Mesothelial cell of epicardium (in vitro differentiated cells): ENCODE measurements at places on chromosomes 2 and 18. TPM values are rescaled to one million over a fixed set of nuclear protein-coding genes. Genes with fewer than 3 reads are reported as not detected.

Gene ACADL
- 13.0 to 13.2 TPM (median 13.0 TPM) in 3 replicates for total RNA-seq

Gene BUB1
- total RNA-seq = 20.2 to 21.2 TPM (median 21.2 TPM) in 3 replicates

Gene SERPINB4
- total RNA-seq = not detected in 3 replicates

Gene MTCL1
- total RNA-seq = 24.0 to 26.2 TPM (median 24.7 TPM) in 3 replicates

Gene PAPOLG
- 22.0 to 24.7 TPM (median 23.5 TPM) in 3 replicates for total RNA-seq

Gene MAL
- total RNA-seq = not detected in 3 replicates

Gene IFIH1
- total RNA-seq = 8.4 to 10.7 TPM (median 9.3 TPM) in 3 replicates

Gene NCKAP5
- 2.1 to 3.4 TPM (median 2.2 TPM) in 3 replicates for total RNA-seq

Gene RAB31
- total RNA-seq = 20.0 to 21.8 TPM (median 21.8 TPM) in 3 replicates

Gene FHOD3
- total RNA-seq = 14.0 to 16.3 TPM (median 14.6 TPM) in 3 replicates

Gene DNAH7
- total RNA-seq = 0.63 to 0.86 TPM (median 0.71 TPM) in 3 replicates

Gene CFAP65
- total RNA-seq = not detected in 3 replicates

Gene SLC23A3
- total RNA-seq = 1.6 to 2.6 TPM (median 1.7 TPM) in 3 replicates

Gene HOXD10
- 3.2 to 4.1 TPM (median 3.9 TPM) in 3 replicates for total RNA-seq

Gene VWC2L
- total RNA-seq = not detected in 3 replicates

Gene SCYGR4
- total RNA-seq = not detected in 3 replicates

Gene SERPINB7
- 0.40 to 0.68 TPM (median 0.51 TPM) in 3 replicates for total RNA-seq

Gene FIGN
- 11.5 to 12.6 TPM (median 11.9 TPM) in 3 replicates for total RNA-seq

Gene RBMS1
- 124 to 128 TPM (median 125 TPM) in 3 replicates for total RNA-seq

Gene AQP4
- total RNA-seq = 0.34 to 0.51 TPM (median 0.51 TPM) in 3 replicates

Gene SRD5A2
- total RNA-seq = not detected in 3 replicates

Gene ELMOD3
- 23.2 to 25.2 TPM (median 24.5 TPM) in 3 replicates for total RNA-seq

Gene DNER
- total RNA-seq = not detected in 3 replicates

Gene CCDC148
- total RNA-seq = 2.8 to 3.2 TPM (median 3.1 TPM) in 3 replicates

Gene SERPINB3
- not detected in 3 replicates for total RNA-seq

Gene NEURL3
- total RNA-seq = 0.13 TPM in 1 of 3 replicates, not detected in the others

Gene BOLL
- not detected in 3 replicates for total RNA-seq

Gene SLC9A4
- total RNA-seq = 0.07 to 0.11 TPM (median 0.11 TPM) in 3 replicates

Gene RNF125
- 0.63 to 0.82 TPM (median 0.74 TPM) in 3 replicates for total RNA-seq

Gene CFAP221
- total RNA-seq = 3.5 to 4.6 TPM (median 4.5 TPM) in 3 replicates

Gene UGT1A4
- not detected in 3 replicates for total RNA-seq

Gene ECEL1
- total RNA-seq = 8.8 to 9.7 TPM (median 9.5 TPM) in 3 replicates

Gene DSG1
- total RNA-seq = 0.07 to 0.18 TPM (median 0.09 TPM) in 3 replicates
